Fibroblast of lung (primary cell): ENCODE measurements at places on chromosomes 5 and 9.

DNA sequence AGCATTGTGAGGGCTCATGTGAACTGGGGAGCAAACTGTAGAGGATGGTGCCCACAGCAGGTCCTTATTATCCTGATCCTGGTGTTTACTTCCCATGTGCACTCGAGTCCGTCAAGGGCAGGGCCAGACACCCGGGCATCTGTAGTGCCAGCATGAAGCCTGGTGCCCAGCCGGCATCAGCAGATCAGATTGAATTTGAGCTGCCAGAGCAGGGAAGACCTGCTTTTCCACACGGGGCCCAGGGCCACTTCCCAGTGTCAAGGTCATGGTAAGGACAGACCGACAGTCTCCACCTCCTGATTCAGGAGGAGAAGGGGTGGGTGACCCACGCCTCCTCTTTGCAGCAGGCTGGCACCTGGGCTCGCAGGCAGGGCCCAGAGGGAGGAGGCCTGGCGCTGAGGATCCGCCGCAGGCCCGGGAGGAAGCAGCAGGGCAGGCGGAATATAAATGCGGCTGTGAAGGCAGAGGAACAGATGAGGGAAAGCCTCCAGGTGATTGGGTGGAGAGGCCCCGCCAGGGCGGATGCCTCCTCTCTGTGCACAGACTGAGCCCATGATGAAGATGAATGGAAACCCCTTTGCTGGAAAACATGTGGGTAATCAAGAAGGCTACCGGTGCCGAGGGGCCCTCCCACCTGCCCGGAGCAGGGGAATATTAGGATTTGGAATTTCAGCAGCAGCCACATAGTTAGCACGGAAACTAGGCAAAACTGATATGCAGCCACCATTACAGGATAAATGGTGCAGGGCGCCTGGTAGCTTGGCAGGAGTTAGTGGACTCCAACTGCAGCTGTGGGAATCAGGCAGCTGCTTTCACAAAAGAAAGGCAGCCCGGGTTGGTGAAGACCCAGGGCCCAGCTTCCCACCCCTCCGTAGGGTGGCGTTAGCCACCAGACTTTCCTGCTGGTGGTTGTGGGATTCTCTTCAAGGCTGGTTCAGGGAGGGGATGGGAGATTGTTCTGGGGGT, 114.9 kb downstream of the GAPVD1 start:
- no peak for DNase-seq

DNA sequence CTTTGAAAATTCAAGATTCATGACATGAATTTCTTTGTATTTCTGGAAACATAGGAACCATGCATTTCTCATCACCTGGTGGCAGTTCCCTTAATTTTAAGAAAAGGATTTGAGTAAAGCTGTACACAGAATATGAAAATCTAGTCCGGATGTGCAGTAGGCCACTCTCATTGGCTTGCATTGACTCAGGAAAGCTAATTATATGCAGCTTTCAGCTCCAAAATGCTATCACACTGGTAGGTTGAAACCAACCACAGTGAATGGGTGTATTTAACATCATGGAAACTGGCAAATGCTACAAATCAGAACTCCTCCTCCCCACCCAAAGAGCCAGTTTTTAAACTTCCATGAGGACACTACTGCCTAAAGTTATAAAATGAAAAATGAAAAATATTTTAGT, 161.6 kb upstream of the FBXL17 start:
- DNase-seq: no peak

- peak; percentile 33 for DNase-seq
Measured at GRCh38 chr5:74539986-74540385, 100.5 kb downstream of the ENC1 start.

- no peak for DNase-seq
Measured at GRCh38 chr5:129830288-129830687, 74.0 kb upstream of the CHSY3 start.

DNA sequence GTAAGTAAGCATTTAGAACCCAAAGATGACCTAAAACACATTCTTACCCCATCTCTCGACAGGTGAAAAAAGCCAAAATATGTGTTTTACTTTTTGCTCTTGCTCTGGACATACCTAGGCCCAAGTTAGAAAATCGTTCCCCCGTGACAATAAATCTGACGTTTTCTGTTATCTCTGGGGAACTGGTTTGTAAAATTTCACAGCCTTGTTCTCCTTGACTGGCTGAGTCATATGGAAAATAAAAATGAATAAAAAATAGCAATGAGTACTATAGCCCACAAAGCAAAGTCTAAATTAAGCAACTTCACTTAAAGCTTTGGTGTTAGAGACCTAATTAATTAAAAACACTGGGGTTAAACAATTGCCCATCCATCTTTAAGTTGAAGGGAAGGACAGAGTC, 286.9 kb upstream of the CLINT1 start:
- DNase-seq: no peak

- no peak for DNase-seq
Measured at GRCh38 chr9:135223831-135224230, 136.4 kb downstream of the OLFM1 start.

GRCh38 chr5:130282049-130282448, 377.8 kb downstream of the CHSY3 start:
- peak; percentile 84 for DNase-seq

GRCh38 chr5:103942587-103943186, 380.1 kb upstream of the NUDT12 start:
- DNase-seq: peak; percentile 8

- peak; percentile 11 for DNase-seq
Measured at GRCh38 chr5:141969783-141970771, 1.2 kb downstream of the RNF14 start.

- DNase-seq: no peak
Measured at GRCh38 chr9:114312513-114312875, 10.4 kb upstream of the ORM1 start.

GRCh38 chr5:2206293-2207108, 323.8 kb upstream of the IRX4 start:
- DNase-seq: no peak

DNA sequence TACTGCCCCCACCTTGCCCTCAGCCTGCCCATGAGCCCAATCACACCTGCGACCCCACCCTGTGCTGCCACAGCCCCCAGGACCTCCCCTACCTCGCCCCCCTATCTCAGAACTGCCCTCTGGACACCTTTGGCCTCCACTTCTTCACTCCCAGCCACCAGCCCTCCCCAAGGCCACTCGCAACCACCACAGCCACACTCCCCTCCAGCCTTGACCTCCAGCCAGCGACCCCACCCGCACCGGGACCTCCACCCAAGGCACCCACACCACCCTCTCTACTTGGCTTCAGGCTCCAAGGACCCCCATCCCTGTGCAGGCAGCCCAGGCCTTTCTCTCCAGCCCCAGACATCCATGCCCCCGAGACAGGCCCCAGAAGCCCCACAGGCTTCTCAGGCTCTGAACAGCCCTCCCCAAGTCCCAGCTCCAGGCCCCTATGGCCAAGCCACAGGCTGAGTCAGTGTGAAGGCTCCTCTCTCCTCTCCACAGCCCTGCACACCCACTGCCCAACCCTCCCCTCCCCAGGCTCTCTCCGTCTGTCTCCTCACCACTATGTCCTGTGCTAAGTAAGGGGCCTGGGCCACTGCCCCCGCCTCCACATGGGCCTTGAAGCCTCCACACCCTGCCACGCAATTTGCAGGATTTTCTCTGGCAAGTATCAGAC, 2.0 kb downstream of the AK1 start:
- DNase-seq: peak; percentile 75

DNA sequence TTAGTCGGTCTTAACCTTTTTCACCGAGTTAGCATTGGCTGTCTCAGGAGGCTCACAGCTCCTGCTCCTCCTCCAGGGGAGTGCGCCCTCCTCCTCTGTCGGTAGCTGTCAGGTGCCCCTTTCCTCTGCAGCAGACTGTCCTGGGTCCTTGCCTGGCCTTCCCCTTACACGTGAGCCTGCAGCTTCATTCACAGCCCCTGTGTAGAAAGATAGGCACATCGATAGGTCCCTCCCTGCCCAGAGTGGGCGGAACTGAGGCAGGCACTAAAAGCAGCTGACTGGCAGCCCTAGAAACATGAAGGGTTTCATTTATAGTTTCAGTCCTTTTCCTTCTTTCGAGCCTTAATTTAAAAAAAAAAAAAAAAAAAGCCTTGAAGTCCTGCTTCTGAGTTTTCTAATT, 17.2 kb downstream of the TENT4A start:
- no peak for DNase-seq

GRCh38 chr5:157459715-157460599, at the start of gene NIPAL4:
Gene NIPAL4, plus strand, starts transcription at chr5:157460213. Its CDS starts 108 bp downstream, at chr5:157460321.
- DNase-seq: no peak

GRCh38 chr5:16695779-16696178, 79.0 kb upstream of the RETREG1 start:
- no peak for DNase-seq

DNA sequence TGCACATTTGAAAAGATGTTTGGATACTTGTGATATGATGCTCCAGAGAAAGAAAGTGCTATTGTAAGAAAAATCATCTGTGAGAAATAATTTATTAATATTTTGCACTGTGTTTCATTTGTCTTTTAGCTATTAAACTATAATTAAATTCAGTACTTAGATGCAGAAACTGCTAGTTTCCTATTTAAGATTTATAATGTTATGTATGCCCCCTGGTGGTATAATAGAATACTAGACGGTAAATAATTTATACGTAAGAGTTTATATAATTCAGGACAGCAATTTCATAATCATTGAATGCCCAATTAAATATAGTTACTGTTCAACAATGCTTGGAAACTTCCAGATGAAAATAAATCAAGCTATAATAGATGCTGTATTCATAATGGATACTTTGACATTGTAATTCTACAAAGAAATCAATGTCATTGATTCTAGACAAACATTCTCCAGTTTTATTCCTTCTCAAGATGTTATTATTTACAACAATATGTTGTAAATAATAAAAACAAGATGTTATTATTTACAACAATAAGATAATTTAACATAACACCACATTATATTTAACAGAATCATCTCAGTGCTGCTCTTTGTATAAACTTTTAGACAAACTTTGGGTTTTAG, 101.0 kb downstream of the TMEM232 start:
- DNase-seq: peak; percentile 43

GRCh38 chr9:15720861-15721260, 168.0 kb downstream of the CCDC171 start:
- no peak for DNase-seq

DNA sequence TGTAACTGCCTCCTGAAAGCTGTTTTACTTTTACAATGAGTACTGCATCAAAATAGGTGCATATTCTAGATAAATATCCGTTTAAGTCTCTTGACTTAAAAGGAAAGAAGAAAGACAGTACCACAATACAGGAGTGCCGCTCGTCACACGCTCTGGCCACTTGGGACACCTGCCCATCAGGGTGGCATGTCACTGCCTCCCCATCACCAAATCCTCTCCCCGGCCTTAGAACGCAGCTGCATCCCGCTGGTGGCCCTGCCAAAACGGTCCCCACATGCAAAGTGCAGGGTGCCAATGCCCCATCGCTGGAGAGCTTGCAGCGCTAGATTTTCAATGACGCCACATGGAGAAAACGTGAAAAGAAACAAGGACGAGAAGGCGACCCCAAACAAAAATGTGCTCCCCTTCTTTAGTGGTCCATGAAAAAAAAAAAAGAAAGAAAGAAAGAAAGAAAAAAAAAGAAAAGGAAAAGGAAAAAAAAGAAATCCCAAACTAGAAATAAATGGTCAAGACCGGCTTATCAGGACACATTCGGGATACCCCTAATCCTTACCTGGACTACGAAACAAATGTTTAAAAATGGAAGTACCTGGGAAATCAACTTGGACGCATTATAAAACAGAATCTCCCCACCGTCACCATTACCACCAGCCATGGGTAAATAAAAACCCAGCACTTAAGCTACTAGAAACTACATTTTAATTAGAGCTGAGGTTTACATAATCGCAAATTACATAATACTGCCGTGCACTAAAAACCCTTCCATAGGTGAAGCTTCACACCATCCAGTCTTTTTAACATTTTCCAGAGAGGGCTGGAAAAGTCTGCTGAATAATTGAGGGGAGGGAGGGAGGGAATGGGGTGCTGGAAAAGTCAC, 1.0 kb downstream of the ANKH start:
- DNase-seq: no peak

DNA sequence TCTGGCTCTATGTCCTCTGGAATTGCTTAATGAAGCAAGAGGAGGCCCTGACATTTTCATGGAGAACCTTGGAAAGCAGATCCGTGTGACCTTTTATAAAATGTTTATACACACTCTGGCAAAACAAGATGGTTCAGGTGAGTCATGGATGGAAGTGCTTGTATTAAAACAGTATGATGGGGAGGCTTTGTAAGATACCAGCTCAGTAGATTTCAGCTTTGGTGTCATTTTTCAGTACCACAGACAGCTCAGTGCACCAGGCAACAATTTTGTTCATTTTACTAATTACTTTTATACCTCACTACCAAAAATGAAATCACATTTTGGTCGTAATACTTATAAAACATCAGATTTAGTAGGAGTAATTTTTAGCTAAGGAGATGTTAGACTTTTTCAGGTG, 5.2 kb downstream of the KCNN2 start:
- DNase-seq: no peak

- DNase-seq: peak; percentile 89
Measured at GRCh38 chr5:14185326-14186058, 42.4 kb downstream of the TRIO start.

- peak; percentile 65 for DNase-seq
Measured at GRCh38 chr5:142743592-142744441, 26.4 kb upstream of the ARHGAP26 start.

GRCh38 chr5:63500242-63500641, 462.0 kb downstream of the HTR1A start:
- no peak for DNase-seq

GRCh38 chr5:43543434-43543833, 13.4 kb downstream of the PAIP1 start:
- peak; percentile 54 for DNase-seq

- DNase-seq: no peak
Measured at GRCh38 chr5:1040571-1040970, 32.0 kb downstream of the NKD2 start.

DNA sequence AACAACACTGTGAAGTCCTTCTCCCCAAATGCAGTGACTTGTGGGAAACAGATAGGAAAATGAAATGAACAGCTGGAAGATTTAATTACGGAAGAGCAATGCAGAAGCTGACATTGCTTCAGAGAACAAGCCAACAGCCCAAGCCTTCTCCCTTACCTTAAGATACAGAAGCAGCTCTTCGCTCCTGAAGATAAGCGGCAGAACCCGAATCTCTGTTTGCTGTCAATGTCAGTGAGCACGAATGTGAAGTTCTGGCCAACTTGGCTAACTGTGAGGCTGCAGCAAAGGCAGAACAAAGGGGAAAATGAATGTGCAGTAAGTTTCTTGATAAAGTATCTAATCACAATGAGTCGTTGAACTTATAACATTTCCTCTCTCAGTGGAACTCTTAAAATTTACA, 172.4 kb downstream of the DENND1A start:
- no peak for DNase-seq

DNA sequence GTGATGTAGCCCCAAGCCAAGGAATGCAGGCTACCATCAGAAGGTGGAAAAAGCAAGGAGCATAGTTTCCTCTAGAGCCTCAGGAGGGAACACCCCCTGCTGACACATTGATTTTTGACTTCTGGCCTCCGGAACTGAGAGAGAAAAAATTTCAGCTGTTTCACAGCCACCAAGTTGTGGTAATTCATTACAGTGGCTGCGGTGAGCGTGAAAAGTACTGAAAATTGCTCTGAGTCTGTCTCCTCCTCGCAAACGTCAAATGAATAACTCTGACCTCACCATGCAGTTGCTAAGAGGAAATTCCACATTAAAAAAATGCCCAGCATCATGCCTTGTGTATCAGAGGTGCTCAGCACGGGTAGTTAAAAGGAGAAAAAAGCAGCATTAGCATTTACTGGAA, 277.9 kb upstream of the MSX2 start:
- peak; percentile 49 for DNase-seq
